ENCODE measurements at places on chromosomes 3 and 15.

DNA sequence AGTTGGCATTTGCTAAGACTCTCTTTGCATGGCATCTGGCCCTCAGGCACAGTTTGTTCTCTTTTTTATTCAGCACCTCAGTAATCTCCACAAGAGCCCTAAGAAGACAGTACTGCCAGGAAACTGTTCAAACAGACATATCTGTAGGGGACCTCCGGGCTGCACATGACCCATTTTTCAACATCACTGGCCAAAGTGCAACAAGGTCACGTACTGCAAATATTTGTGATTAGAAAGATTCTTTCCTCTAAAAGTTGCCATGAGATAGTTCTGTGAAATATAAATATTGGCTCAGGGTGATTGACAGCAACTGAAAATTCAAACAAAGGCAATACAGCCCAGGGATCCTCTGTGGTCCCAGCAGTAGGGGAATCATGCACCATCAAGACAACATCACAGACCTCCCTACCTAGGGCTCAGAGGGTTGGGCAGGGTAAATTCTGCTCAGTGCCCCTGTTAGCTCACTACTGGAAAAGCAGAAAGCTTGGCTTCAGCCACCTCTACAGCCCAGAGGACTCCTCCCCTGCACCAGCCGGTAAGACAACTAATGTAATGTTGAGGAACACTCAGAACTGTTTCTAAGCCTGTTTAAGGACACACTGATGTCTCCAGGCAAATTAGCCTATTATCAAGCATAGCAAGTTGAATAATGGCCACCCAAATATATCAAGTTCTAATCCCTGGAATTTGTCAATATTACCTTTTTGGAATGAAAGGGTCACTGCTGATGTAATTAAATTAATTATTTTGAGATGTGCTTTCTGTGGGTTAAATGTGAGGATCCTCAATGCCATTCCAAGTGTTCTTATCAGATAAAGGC is 117.4 kb upstream of the LPP start:
- no peak for DNase-seq

DNA sequence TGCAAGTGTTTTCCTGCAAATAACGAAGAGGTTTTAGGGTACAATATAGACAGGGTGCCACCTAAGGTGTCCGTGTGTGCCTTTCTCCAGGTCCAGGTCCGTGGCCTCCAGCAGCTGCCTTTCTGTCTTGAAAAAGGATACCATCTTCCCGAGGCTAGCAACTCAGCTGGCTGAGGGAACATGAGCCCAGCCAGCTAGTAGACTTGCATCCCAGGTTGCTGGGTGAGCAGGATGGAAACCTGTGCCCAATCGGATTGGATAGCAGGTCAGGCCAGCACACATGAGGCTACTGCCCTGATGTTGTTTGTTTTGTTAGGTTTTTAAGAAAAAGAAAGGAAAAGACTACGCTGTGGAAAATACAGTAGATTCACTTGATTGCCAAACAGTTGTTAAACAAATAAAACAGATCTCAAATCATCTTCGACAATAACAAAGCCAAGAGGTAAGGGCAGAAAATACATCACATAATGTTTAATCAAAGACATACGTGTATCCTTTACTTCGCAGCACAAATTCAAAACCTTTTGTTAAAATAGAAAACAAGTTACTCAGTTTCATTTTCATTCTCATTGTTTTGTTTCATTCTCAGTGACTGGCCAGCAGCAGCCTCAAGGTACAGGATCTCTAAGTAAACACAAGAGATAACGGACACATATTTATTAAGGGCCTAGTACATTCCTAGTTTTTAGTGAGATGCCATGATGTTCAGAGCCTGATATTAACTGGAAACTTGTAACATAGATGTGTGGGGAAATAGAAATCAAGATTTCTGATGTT is 661.2 kb upstream of the NR2F2 start:
- no peak for DNase-seq

- no peak for DNase-seq
Measured at GRCh38 chr3:170350515-170351413, 6.8 kb upstream of the SKIL start.

DNA sequence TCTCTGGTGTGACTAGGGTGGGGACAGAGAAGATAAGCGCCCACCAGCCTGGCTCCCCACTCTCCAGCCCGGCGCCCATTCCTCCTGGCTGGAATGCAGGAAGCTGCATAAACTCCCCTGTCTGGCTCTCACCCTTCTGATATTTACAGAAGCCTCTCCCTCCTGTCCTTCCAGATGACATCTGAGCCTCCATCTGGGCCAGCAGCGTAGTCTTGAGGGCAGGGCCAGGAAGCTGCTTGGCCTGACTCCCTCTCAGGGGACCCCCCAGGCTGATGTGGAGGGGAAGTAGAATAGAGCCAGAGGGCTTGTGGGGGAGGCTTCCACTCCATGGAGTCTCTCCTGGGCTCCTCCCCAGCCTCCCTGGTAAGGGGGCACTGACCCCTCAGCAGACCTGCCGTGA is 49.9 kb downstream of the LINGO1 start:
- DNase-seq: no peak

DNA sequence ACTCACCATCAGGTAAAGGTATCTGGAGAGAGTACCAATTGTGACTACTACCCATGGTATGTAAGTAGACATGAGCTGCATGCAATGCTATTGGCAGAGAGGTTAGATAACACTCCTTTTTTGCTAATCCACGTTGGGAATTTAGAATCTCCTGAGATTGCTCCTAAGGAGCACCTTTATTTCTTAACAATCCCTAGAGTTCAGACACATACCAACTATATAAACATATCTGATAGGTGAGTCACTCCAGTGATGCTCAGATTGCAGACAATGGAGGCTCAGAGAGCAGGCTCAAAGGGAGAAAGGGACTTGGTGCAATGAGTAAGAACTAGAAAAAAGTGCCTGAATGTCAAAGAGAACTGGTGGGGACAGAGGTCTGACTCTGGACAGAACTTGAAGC is 47.0 kb upstream of the LRRFIP2 start:
- peak; percentile 70 for DNase-seq

- DNase-seq: no peak
Measured at GRCh38 chr15:23003736-23004135, 23.6 kb upstream of the CYFIP1 start.

Data from non-pigmented ciliary epithelial cell (primary cell).